ENCODE measurements at places on chromosomes 1 and 21. TPM values are rescaled to one million over a fixed set of nuclear protein-coding genes. Genes with fewer than 3 reads are reported as not detected.

The LIPI gene
- total RNA-seq = not detected

The FLG2 gene
- total RNA-seq = not detected

The NBPF6 gene
- not detected for total RNA-seq

The SERPINC1 gene
- total RNA-seq = 0.38 TPM

The MYOG gene
- total RNA-seq = not detected

The MAPKAPK2 gene
- total RNA-seq = 178 TPM
